Cerebellar nuclear complex (tissue), 1 donor: ENCODE measurements at places on chromosomes 1 and 21.

DNA sequence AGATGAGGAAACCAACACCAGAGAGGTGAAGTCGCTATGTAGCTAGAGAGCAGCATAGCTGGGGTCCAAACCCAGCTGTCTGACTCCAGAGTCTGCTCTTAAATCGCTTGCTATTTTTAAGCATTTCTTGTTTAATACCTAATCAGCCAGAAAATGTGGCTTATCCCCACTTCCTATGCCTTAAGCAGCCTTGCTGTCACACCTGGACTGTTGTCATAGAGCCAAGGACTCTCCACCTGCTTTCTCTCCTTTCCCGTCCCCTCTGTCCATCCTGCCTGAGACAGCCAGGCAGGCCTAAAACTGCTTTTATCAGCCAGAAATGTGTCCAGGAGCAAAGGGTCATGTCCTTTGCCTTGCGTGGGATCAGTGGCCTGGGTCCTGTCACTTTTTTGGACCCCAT, 28.3 kb upstream of the EPHA8 start:
- DNase-seq = no peak

- DNase-seq = no peak
Observed at GRCh38 chr1:60088620-60089155, 15.1 kb upstream of the C1orf87 start.

DNA sequence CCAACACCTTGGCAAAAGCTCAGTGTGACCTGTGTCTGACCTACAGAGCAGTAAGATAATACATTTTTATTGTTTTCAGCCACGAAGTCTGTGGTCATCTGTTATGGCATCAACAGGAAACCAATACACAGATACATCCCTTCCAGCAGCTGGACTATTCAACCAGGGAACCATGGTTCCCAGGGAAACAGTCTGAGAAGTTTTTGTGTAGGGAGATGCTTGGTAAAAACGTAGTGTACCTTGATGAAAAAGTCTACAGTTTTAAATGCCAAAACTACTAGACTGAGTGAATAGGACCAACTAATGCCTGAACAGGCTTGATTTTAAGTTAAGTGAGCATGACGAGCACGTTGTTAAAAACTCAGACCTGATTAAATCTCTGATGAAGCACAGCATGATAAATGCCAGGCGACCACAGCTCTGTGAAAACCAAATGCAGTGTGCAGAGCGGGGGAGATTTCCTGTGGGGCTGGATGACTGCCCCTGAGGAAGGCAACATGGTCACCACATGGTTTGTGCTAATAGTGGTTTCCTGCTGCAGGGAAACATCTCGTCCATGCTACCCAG, 228.9 kb downstream of the TNR start:
- DNase-seq = no peak

- DNase-seq = no peak
Observed at GRCh38 chr21:41164981-41165655, 2.8 kb upstream of the BACE2 start.

DNA sequence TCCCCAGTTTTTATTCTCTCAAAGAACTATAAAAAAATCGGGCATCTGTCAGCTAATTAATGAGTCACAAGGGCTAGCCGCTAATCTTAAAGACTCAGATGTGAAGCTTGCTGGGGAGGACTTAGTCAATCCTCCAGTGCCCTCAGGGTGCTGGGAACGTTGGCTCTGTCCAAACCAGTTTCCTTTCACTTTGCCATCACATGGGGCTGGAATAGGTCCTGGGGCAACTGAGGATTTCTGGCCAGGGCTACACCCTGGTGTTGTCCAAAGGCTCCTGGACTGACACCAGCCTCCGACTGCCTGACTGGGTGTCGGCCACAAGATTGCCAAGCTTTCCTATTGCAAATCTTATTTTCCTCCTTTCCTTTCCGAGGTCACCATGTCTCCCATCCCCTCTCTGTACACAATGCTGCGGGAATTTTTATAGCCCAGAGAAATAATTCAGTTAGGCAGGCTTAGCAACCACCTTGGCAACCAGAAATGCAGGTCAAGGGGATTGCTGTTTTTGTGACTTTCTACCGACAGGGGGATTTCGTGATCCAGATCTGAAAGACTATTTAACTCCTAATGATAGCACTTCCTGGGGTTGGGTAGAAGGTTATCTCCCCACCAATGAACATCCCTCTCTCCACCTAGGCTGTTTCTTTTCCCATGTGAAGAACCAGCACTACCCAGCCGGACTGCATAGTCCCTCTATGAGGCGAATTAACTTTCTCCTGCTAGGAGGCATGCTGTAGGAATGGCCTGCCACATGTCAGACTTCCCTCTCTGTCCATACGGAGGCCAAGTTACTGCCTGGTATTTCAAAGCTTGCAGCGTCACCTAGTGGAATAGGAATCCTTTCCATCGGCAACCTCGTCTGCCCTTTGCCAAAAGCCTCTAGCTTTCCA, 29.9 kb upstream of the CTBS start:
- DNase-seq = no peak

- DNase-seq = no peak
Observed at GRCh38 chr1:168053681-168054080, 83.0 kb downstream of the GPR161 start.

DNA sequence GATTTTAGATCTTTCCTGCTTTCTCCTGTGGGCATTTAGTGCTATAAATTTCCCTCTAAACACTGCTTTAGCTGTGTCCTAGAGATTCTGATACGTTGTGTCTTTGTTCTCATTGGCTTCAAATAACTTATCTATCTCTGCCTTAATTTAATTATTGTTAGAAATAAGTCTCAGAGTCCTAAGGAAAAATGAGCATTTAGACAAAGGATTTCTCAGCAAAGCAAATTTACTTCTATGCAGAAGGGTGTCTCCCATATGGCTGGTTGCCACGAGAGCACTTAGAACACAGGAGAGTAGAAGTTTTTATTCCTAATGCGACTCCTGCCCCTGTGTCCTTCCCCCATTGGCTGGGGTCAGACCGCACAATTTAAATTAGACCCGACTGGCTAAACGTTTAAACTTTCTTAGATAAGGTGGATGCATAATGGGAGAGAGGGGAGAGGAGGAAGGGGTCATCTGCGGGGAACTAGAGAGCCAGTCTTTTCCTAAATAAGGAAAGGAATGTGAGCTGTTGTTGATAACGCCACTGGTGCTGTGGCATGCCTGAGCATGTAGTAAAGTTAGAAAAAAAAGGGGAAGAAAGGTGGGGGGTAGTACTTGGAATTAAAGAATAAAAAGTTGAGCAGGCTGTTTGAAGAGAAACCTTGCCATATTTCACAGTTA, 170.2 kb downstream of the DYRK1A start:
- no peak for DNase-seq

GRCh38 chr21:29187944-29188343, 57.5 kb downstream of the MAP3K7CL start:
- peak; percentile 7 for DNase-seq

DNA sequence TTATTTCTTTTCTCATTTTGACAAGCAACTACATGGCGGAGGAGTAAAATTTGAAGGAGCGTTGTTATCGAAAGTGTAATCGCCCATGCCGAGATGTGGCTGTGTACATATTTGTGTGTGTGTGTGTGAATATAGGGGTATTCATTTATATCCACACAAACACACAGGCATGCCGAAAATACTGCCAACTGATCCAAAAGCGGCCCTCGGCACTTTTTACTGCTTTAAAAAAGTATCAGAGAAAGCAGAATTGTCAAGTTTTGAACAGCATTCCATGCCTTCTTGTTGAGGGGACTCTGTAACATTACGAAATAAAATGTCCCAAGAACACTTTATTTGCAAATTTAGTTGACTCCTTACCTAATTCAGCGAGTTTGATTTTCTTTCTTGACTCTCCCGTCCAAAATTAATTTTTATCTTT, 1.1 kb downstream of the PBX1 start:
- no peak for DNase-seq

DNA sequence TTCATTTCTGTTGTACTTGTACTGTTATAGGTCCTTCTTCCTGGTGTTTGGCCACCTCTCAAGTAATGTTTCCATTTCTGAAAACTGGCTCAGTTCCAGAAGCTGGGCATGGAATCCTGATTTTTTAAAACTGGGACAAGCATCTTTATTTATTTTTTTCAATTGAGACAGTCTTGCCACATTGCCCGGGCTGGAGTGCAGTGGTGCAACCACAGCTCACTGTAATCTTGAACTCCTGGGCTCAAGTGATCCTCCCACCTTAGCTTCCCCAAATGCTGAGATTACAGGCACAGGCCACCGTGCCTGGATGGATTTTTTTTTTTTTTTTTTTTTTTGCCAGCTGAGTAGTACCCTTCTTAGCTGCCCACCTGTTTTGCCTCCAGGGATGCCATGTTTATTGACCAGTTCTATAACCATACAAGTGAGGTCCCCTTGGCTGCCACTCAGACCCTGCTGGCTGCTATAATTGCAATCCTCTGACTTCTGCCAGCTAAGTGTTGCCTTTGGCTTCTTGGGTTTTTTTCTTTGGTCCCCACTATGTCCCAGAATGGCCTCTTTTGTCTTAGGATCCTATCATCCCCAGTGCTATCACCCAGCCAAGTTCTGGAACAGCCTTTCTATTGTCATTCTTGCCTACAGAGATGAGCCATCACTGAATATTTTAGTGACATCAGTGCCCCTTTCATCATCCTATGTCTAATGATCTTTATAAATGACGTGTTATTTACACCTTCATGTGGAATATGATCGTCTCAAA, 3.9 kb upstream of the DIP2A start:
- DNase-seq = no peak

- DNase-seq = no peak
Observed at GRCh38 chr1:210457568-210457967, 128.9 kb downstream of the HHAT start.

GRCh38 chr1:167230437-167230836, 9.8 kb downstream of the POU2F1 start:
- no peak for DNase-seq

- DNase-seq = no peak
Observed at GRCh38 chr1:121483961-121484424, 299.2 kb downstream of the SRGAP2C start.

- no peak for DNase-seq
Observed at GRCh38 chr1:152886758-152887409, 8.8 kb downstream of the SMCP start.

DNA sequence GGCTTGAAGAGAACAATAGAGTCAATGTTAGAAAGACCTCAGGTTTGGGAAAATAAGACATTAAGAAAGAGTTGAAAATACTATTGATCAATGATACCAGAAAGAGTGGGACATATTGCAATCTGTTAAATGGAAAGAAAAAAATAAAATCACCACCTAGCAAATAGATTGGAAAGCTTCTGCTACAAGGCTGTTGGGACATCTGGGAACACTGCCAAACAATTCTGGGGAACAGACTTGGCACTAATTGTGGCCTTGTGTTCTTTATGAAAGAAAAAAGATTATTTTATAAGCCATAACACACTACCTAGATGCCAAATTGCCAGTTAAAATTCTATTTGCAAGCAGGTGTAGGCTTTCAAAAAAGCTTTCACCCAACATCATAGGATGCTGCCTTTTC, 137.8 kb downstream of the TSEN15 start:
- DNase-seq = no peak
